Epithelial cell of esophagus (primary cell): ENCODE measurements at places on chromosomes 5 and 9.
A peak's percentile ranks its signal among the peaks of the same experiment; 100 is the strongest.

DNA sequence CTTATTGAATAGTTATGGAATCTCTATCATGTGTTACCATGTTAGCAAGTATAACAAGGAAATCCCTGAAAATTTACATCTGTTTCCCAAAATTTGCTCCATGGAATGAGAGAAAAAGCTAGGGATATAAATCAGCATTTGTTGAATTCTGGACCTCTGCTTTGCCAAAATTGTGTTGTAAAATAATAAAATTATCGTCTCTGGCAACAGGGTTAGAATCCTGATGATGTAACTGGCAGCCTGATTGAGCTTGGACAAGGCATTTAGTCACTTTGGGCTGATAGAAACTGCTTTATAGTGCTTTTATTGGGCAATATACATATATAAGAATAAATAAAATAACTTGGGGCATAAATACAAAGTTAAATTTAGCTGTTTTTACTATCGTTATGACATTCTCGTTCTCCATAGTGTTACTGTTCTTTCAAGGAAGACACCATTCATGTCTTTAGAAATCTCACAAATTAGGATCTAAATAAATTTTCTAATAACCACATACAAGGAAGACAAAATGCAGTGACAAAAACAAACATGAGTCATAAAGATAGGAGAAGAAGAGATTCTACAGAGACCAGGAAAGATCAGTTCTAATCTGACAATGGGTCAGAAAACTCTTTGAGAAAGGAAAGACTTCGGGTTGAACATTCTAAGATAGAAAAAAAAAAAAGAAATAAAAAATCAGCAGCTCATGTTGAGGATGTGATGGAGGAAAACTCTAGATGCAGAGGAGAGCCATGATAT lies 145.0 kb upstream of the CDH10 start:
- no peak for DNase-seq

DNA sequence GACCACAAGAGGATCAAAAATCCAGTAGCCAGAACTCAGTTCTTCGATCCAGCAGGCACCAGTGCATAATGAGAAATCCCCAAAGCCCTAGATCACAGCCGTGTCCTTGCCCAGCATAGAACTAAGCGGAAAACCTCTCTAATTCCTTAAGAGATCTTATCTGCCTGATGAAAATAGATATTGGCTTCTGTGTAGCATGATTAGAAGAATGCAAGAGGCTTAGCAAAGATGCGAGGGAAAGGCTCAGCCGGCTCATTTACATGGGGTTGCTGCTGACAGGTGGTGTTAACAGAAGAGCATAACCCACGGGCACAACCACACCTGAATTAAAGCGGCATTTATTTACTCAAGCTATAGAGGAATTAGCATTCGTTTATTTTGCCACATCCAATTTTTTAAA lies 400.0 kb upstream of the ADAMTS16 start:
- DNase-seq = no peak

DNA sequence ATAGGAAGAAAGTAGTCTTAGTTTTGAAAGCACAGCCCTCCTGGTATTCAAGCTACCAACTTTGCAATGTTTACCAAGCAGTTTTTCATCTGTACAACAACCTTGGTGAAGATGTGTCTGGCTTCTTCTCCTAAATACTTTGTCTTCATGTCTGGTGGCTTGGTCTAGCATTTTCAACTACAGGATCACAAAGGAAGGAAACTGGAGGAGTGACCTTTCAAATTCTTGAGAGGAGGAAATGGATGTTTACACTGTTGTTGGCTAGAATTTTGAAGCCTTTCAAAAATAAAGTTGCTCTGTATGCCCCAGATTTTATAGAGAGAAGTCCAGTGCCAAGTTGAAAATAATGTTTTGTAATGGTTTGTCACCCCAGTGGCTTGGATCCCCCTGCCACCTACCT lies 16.3 kb downstream of the PAM start:
- DNase-seq = no peak

DNA sequence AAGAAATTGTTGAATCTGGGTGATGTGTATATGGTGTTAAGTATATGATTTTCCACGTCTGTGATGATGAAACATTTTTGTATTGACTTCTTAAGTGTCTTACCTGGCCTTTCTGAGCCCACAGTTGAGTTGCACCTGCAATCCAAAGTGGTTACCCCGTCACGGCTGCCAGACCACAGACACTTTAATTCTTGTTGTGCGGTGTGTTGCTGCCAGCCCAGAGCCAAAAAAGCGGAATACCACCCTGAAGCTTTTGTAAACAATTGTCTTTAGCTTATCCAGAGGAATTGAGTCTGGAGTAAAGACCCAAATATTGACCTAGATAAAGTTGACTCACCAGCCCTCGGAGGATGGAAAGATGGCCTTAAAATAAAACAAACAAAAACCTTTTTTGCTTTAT lies 35.1 kb downstream of the MTAP start:
- no peak for DNase-seq

GRCh38 chr5:150570333-150570732 lies 62.4 kb downstream of the NDST1 start:
- no peak for DNase-seq

- no peak for DNase-seq
These were observed 80.1 kb upstream of the PLEKHG4B start for GRCh38 chr5:11898-12297.

DNA sequence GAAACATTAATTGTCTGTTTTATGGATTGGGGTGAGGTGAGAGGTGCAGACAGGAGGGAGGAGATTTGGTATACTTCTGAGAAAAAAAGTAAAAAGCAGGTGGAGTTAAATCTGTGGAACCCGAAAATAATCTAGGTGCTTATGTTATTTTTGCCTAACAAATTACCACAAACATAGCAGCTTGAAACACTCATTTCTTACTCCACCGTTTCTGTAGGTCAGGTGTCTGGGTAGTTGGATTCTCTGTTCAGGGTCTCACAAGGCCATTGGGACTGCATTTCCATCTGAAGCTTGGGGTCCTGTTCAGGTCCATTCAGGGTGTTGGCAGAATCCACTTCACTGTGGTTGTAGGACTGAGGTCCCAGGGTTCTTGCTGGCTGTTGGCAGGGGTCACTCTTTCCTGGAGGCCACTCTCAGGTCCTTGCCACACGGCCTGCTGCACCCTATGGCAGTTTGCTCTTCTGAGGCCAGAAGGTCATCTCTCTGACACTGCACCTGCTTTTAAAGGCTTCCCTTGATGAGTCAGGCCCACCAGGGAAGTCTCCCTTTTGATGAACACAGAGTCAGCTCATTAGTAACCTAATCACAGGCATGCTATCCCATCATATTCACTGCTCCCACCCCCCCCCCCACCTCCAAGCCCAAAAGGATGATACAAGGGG lies 82.2 kb downstream of the TRIO start:
- DNase-seq = no peak

DNA sequence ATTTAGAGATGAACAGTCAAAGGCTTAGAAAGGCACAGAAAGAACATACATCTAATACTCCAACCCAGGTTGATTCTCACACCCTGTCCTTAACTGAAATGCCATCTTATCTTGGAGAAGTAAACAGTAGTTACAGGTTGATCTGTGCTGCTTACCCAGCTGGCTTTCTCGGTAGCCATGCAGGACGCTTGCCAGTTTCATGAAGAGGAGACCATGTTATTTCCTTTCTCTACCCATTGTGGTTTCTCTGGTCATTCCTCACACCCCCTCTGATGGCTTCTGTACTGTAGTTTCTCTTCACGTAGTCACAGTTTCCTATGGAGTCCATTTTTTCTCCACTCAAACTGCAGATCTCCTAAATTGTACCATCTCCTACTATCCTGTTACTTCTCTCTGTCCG lies 206.0 kb downstream of the SGCD start:
- no peak for DNase-seq

DNA sequence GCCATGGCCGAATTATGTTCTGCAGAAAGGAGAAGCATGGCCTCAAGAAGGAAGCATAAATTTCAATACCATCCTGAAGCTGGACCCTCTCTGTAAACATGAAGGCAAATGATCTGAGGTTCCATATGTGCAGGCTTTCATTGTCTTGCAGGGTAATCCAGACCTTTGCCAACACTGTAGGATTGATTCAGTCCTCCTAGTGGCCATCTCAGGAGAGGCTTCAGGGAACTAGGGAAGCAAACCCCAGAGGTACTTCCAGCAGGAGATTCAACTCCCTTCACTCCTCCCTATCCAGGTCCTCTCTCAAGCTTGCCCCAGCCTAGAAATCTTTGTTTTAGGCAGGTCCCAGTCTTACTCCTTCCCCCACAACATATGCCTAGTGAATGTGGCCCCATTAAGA lies 99.3 kb upstream of the HCN1 start:
- DNase-seq = no peak

DNA sequence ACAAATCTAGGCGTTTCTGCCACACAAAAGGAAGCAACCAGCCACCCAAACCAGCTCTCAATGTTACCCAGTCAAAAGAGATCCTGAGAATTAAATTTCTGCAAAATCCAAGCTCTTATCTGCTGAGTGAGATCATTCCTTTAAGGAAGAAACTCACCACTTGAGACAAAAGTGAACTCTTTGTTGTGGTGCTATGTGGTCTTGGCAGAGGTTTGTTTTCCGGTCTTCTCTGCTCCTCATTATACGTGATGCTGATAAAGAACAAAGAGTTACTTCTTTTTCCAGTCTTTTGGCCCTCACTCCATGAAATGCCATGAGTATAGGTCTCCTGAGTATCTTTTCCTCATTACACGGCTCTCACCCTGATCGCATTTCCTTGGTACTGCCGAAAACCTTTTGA lies 82.1 kb downstream of the PRKACG start:
- DNase-seq = no peak

- peak; percentile 80 for DNase-seq
These were observed 479.4 kb downstream of the DMAC1 start for GRCh38 chr9:7320139-7320538.

GRCh38 chr9:107269254-107269653 lies 13.8 kb upstream of the RAD23B start:
- DNase-seq = no peak

- no peak for DNase-seq
These were observed 65.3 kb downstream of the ACTBL2 start for GRCh38 chr5:57417320-57417719.

GRCh38 chr5:79692596-79692995 lies 3.0 kb downstream of the CMYA5 start:
- no peak for DNase-seq

DNA sequence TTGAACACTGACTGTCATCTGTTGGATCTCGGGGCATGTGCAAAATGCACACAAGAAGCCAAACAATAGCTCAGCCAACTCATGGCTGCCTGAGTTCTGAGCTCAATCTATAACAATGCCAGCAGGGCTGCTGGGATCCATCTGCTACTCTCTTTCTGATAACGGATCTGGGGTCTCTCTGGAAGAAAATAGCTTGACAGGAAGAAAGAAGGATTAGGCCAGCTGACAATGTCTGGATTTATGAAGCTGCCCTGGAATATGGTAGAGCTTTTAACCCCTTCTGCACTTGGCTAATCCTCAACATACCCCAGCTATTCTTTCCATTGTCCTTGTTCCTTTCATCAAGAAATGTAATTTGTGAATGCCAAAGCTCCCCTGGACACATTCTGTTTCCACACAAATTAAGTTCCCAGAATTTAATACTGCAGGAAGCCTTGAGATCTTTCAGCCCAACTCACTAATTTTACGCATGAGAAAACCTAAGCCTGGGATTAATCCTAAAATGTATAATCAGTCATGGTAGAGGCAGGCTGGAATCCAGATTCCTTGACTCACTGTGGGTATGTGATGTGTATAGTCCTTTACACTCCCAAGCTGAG lies 62.7 kb upstream of the PCA3 start:
- DNase-seq = no peak

- no peak for DNase-seq
These were observed 649.0 kb downstream of the PTPRD start for GRCh38 chr9:9963841-9964240.

GRCh38 chr9:121282277-121283079 lies 14.5 kb downstream of the GSN start:
- DNase-seq = no peak

- peak; percentile 92 for DNase-seq
These were observed 37.1 kb upstream of the FAM169A start for GRCh38 chr5:74903165-74903787.

- DNase-seq = no peak
These were observed 273.7 kb downstream of the SYK start for GRCh38 chr9:91075279-91075678.

GRCh38 chr5:139910036-139910435 lies 114.4 kb downstream of the PSD2 start:
- no peak for DNase-seq

DNA sequence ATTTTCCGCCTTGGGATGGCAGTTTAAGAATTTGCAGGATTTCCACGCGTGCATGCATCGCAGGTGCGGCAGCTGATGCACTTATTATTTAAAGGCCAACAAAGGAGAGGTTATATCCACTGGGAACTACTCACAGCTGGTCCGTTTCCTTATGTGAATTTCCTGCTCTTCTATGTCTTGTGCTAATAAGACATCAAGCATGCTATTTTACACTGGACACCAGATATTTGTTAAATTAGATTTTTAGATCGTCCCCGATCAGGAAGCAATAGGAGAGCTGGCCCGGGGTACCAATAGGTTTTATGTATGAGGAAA lies 476 bp upstream of the DTWD2 start:
- no peak for DNase-seq
